ENCODE measurements at places on chromosomes 2 and 18.

- no peak for DNase-seq
Measured at GRCh38 chr2:86372133-86372532, 34.7 kb upstream of the REEP1 start.

GRCh38 chr2:110675679-110676078, 2.2 kb downstream of the BUB1 start:
- DNase-seq, result no peak

DNA sequence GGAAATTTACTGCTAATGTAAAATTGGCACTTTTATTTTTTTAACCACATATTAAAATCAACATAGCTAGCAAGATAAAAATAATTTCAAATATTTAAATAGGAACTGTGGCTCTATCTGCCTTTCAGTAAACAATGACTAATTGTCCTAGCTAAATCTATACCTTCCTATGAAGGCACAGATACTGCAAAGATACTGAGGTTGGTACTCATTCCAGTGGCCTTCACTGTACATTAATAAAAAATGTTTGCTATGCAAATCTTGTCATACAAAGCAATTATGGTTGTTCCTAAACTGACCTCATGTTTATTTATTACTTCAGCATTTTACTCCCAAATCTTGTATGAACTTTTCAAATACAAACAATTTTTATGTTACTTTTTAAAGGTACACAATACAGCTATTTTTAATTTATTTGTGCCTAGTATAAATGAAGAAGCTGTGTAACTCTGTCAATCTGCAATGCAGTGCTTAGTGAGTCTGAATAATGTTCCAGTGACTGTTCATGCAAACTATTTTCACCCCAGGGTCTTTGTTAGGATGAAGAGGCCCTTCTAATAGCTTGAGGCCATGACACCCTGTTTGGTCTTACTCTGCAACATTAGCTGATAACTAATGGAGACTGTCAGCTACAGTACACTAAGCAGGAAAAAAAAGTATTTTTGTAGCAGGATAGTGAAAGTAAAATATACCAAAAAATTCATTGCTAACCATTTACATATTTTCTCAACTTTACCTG, 9.3 kb upstream of the ERBB4 start:
- no peak for DNase-seq

DNA sequence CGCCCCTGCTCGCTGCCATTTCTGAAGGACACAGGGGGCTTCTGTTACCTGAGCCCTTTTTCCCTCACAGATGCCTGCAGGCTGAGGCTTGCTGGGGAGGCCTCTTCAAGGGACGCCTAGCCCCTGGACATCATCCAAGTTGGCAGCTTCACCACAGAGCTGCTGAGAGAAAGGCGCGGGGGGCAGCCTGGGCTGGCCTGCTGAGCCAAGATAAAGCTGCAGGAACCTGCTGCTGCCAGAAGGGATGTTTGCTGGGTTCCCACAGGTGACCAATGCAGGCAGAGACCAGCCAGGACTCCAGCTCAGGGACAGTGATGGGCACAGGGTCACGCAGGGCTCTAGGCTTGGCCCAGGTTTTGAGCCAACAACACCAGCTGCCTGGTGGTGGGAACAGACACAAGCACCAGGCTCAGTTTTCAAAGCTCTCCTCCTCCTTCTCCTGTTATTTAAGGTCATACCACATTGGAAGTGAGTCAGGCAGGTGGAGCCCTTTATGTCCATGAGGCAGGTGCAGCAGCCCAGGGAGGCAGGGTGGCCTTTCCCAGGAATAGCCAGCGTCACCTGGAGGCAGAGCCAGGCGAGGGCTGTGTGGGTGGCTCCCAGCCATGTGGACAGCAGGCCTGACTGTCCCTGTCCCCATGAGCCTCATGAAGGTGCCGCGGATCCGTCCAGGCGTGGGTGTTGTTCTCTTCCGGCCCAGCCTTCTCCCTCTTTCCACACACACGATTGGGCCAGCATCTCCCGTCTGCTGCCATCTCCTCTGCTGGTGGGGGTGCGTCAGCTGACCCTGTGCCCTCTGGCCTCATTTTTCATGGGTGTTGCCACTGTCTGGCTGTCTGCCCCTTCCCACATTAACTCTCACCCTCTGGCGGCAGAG, 515.5 kb upstream of the MYT1L start:
- DNase-seq, result no peak

GRCh38 chr2:14759082-14759481, 126.6 kb downstream of the LRATD1 start:
- DNase-seq, result no peak

Measured in activated naive CD4-positive, alpha-beta T cell (primary cell).